H9 (cell line): ENCODE measurements at places on chromosomes 5 and 9. TPM values are rescaled to one million over a fixed set of nuclear protein-coding genes. Genes with fewer than 3 reads are reported as not detected.

- no peaks in the 10 kb centered on the region for H3K36me3 ChIP-seq
- no peak for DNase-seq
- no peaks in the 10 kb centered on the region for H3K4me1 ChIP-seq
- no peak overlapping the region for H3K27ac ChIP-seq
- H3K4me3 ChIP-seq = no peak overlapping the region
Measured at GRCh38 chr9:86515221-86515620, 161.0 kb upstream of the TUT7 start.

- no peaks in the 10 kb centered on the region for H3K27me3 ChIP-seq
- H3K36me3 ChIP-seq = peaks cover 7% of the 10 kb centered on the region
- no peak overlapping the region for H3K27ac ChIP-seq
Measured at GRCh38 chr9:18848657-18849056, 184.4 kb downstream of the SAXO1 start.

DNA sequence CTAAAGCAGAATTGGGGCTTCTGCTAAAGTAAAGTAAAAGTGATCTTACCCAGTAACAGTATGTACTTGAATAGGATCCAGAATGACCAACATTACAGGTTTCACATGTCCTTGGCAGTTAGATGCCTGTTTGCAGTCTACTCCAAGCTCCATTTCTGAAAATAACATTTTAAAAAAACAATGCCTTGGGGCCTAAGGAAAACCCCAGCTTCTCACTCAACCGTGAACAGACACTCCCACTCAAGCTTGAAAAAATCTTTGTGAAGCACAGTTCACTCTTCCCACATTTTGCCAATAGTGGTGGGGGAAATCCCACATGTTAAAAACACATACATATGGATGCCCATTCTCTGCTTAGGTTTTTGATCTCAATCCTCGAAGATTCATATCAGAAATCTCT is 304.1 kb downstream of the ARRDC3 start:
- H3K4me3 ChIP-seq = no peak overlapping the region
- no peaks in the 10 kb centered on the region for H3K4me1 ChIP-seq
- H3K27me3 ChIP-seq = no peaks in the 10 kb centered on the region
- H3K36me3 ChIP-seq = peaks cover 8% of the 10 kb centered on the region
- H3K27ac ChIP-seq = no peak overlapping the region
- DNase-seq = no peak

DNA sequence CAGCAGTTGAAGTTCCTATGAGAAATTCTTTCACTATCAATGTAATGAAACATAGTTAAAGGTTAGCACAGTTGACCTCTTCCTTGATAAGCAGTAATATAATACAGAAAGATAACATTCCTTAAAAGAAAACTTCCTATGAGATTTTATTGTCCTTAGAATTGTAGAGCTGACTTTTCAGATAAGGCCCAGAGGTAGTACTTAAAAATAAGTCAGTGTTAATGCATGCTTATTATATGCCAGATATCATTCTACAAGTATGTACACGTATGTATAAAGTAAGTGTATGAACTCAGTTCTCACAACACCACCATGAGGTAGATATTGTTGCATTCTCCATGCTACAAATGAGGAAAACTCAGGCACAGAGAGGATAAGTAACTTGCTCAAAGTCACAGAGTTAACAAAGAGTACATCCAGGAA is 15.3 kb downstream of the AP3S1 start:
- H3K27ac ChIP-seq = no peak overlapping the region
- no peak for DNase-seq

Gene ZNF366
- total RNA-seq = not detected in 2 replicates
